ENCODE measurements at places on chromosomes 2 and 18. TPM values are rescaled to one million over a fixed set of nuclear protein-coding genes. Genes with fewer than 3 reads are reported as not detected.

Gene MAB21L4
- total RNA-seq = not detected

Gene KLHL41
- 9.8 TPM for total RNA-seq

Gene LIMS4
- total RNA-seq = 3.6 TPM

Gene ITPRIPL1
- 5.8 TPM for total RNA-seq

Gene AGAP1
- 24.6 TPM for total RNA-seq

Gene MDH1B
- 0.99 TPM for total RNA-seq

Gene CAVIN2
- 21.0 TPM for total RNA-seq

Gene TMEM169
- total RNA-seq = 0.29 TPM

Gene RDH14
- total RNA-seq = 33.5 TPM

Gene CAPN13
- total RNA-seq = not detected

Gene INPP5D
- total RNA-seq = 0.15 TPM

Gene NBAS
- total RNA-seq = 125 TPM

Gene ALLC
- not detected for total RNA-seq

Gene HOXD12
- total RNA-seq = not detected

Gene LAMA1
- 3.6 TPM for total RNA-seq

Measured in smooth muscle cell of trachea (primary cell).